ENCODE measurements at places on chromosomes 2 and 18.

DNA sequence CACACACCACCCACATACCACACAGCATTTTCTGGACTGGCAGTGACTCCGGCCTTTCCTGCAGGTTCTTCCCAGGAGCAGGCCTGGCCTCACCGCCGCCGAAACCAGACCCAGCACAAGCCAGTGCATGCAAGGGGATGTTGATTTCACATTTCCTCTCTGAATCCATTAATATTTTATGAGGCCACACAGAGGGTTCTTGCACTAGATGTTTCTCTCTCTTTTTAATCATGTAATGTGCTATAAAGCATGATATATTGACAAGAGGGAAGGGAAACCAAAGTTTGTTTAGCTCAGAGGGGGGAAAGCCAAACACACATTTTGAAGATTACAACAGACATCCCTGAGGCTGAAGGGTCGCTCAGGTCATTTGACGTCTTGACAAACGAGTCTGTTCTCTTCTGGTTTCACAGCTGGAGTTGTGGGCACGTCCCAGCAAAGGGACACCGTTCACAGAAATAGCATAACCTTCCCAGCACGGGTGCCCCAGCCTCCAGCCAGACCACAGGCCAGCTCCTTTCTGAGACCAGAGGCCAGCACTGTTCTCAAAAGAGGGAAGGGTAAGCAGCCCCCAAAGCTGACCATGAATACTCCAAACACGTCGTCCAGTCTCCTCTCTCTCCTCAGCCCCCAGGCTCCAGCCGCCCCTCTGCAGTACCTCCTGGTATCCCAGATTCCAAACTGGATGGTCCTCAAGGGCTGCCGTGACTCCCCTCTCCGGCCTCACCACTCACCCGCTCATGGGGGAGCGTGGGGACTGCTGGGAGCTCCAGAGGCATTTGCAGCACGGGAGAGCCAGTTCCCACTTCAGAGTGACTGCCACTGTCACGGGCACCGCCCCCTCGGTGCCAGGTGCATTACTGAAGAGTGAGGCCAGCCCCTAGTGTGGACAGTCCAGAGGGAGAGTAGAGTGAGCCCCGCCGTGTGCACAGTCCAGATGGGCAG lies 340.3 kb upstream of the SALL3 start:
- no peak for DNase-seq

GRCh38 chr2:205139822-205140463 lies 542.4 kb upstream of the NRP2 start:
- no peak for DNase-seq

GRCh38 chr18:76993573-76993972 lies 139.0 kb downstream of the MBP start:
- no peak for DNase-seq

DNA sequence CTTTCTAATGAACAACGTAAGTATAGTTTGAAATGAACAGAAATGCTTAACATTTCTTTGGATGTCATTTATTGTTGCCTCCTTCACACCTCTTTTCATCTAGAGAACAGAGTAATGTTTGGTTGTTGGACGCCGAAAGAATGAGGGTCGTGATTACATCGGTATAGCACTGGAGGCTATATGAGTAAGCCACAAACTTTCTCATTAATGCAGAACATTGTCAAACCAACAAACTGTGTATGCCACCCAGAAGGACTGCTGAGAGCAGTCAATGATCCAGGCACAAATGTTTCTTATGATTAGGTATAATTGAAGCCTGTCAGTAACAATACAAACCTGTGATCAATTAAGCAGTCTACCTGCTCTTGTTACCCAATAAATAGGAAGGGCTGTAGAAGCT lies 1494.7 kb upstream of the NXPH2 start:
- DNase-seq, result no peak

- no peak for DNase-seq
Observed at GRCh38 chr18:64044616-64045015, 74.7 kb downstream of the SERPINB8 start.

GRCh38 chr18:66682855-66683322 lies 79.0 kb upstream of the CDH19 start:
- DNase-seq, result no peak

- DNase-seq, result no peak
Observed at GRCh38 chr2:223797037-223797436, 40.3 kb downstream of the AP1S3 start.

DNA sequence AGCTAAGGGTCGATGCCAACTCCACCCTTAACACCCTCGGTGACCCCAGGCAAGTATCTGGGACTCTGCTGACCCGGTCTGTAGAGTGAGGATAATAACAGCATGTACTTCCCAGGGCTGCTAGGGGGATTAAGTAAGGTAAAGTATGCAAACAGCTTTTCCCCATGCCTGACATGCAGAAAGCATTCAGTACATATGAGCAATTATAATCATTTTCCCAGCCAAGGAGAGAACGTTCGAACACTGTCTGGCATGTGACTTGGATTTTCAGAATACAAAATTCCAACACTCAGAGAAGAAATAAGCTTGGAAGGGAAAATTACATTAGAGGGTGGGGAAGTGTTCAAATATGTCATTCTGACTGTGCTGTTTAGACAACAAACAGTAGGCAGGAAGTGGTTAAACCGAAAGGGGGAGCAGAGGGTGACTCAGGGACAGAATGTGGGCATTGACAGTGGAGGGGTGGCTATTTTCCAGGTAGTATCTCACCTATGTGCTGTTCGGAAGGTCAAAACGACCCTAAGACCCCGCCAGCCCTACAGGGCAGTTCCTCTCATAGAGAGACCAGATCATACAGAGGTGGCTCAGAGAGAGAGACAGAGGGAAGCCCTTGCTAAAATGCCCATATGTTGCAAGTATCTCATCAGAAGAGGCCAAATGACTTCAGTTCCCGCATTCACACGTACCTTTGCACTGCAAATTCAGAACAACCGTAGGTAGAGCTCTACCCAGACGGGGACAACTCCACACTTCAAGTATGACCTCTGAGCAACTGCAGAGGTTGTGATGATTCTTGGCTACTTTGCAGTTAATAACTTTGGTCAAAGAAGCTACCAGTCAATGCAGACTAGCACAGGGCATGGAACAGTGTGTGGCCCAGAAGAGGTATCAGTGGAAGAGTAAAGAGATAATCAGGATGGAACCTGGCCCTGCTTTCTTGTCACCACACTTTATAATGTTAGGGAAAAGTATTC lies 14.8 kb downstream of the ASPRV1 start:
- DNase-seq, result no peak

DNA sequence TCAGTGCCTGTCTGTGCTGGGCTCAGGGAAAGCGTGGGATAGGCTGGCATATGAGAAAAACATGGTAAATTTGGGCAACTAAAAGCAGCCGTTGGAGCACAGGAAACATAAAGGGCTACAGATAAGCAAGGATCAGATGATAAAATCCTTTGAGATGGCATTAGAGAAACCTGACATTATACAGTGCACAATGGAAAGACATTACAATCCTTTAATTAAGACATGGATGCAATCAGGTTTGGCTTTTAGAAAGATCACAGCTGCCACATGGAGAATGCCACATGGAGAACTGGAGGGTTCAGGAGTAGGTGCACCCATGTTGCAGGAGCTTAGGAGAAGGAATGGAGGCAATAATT lies 117.3 kb downstream of the CDC42EP3 start:
- no peak for DNase-seq

- DNase-seq, result no peak
Observed at GRCh38 chr2:120625865-120626560, 109.7 kb upstream of the GLI2 start.

DNA sequence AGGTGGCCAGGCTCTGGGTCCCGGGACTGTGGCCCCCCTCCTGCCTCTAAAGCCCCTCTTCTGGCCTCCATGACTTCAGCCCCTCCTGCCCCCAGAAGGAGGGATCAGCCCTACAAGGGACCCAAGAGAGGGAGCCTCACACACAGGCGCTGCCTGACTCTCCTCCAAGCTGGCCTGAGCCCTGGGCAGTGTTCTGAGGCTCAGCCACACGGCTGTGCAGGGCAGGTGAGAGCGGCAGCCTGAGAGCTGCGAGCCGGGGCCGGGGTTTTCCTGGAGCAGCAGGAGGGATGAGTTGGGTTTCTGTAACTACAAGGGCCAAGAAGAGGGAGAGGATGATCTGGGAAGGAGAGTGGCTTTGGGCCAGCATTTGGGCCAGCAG lies 70.1 kb downstream of the HPCAL1 start:
- no peak for DNase-seq

DNA sequence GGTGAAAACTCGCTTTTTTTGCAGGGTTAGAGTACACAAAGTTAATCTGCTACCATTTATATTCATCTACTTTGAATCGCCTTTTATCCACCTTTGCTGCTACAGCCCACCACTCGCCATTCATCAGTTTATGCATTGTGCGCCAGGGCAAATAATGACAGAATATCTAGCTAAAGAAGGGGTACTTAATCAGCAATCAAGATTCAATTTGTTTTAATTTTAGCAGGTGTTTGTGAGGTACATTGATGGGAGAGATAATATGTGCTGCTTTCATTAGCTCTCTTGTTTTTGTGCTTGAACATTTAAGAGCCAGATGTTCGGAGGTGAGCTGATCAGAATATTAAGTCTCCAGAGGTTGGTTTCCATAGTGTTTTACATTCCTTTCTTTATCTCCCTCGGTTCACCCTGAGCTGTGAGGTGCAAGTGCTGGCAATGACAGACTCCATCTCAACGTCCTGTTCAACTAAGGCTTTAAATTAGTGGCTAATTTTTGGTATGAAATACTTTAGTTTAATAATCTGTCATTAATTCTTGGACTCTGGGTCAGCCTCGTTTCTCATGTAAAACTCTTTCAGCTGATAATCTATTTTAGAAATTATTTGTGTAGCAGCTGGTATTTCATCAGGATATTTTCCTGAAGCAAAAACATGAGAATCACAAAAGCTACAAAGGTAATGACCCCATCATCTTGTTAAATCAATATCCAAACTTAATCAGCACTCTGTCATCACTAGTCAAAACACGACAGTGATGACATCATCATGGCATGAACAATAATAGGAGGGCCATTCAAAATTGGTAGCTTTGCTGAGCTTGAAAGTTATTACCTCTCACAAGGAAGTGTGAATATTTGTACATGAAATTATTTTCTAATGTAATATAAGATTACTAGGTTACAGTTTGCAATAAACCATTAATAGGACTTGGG lies 479.9 kb upstream of the FANCL start:
- DNase-seq, result no peak

GRCh38 chr18:62587689-62588088 lies 64.9 kb downstream of the ZCCHC2 start:
- DNase-seq, result no peak

DNA sequence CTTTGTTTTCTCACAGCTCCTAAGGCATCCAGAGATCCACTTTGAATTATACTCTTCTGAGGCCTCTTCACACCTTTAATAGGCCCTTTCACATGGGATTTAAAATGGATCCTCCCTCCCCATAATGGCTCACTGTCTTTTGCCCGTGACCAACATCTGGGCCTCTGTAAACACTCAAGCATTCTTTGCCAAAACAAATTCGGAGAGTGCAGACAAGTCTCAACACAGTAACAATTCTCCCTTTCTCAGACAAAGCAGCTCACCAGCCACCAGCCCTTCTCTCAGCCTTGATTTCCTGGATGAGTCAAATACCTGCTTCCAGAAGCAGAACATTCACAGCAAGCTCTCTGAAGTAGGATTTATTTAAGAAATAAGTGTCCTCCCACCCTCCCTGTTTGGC lies 14.0 kb upstream of the IMP4 start:
- no peak for DNase-seq

GRCh38 chr2:167681234-167682015 lies 566.0 kb downstream of the STK39 start:
- DNase-seq, result no peak

DNA sequence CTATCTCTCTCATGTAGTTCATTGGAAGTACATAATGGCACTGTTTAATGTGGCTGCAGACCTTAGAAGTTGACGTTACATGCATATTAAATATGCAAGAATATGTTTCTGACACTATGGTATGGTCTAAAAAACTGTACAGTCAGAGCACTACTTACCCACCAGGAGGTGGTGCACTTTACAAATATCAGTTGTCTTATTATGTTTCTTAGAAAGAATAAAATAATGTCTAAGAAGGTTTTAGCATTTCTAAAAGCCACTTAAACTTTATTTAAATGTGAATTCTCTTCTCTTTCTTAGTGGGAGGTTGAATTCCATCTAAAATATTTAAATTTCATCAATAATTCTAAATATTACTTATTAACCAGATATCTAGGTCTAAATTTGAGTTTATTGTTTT lies 4.3 kb downstream of the TMEFF2 start:
- DNase-seq, result no peak

DNA sequence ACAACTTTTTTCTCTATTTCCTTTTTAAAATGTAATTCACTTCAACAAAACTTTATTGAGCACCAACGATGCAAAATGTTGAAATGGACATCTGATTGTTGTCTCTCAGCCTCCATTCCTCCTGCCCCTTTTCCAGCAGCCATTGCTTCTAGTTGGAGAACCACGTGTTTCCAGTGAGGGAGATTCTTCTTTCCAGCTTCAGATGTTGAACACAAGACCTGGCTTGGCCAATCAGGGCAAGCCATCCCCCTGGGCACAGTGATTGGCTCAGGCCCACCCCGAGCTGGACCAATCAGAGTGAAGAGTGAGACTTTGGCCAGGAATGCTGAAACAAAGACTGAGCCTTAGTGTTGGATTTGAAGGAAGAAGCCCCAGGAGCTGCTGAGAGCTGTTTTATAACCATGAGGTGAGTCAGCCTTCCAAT lies 59.0 kb downstream of the E2F6 start:
- no peak for DNase-seq

DNA sequence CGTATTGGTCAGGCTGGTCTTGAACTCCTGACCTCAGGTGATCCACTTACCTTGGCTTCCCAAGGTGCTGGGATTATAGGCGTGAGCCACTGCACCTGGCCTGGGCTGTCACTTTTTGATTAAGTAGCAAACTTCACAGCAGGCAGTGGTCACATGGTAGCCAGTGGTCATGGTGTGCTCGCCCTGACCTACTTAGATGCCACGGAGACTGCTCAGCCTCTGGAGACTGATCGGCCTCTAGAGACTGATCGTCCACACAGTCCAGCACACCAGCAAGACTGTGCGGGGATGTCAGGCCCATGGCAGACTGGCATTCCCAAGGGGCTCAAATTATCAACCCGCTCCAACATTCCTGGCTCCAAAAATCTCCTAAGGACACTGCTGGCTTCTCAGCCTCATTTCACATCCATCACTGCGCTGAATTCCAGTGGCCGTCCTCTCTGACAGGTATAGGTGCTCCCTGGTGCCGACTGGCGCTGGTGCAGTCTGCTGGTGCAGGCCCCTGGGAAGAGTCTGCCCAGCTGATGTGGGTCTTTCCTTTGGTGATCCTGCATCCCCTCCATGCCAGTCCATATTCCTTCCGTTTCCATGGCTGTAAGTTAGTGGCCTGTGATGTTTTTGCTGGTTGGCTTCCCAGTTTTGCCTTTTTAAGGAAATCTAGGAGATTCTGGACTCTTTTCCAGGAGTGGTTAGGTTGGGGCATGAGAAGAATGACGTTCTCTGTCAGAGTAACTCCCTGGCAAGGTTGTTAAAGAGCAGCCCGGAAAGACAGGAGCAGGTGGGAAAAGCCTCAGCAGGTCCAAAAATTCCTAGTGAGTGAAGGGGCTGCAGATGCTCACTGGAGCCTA lies 374.5 kb upstream of the HS6ST1 start:
- DNase-seq, result no peak

GRCh38 chr2:42031281-42032223 lies 16.3 kb upstream of the PKDCC start:
- DNase-seq, result no peak

- no peak for DNase-seq
Observed at GRCh38 chr2:3427272-3427671, 47.8 kb downstream of the TRAPPC12 start.

Measured in non-pigmented ciliary epithelial cell (primary cell).